ENCODE measurements at places on chromosomes 7 and 10.

- DNase-seq = no peak
These were observed 18.1 kb downstream of the COL1A2 start for GRCh38 chr7:94412762-94413322.

DNA sequence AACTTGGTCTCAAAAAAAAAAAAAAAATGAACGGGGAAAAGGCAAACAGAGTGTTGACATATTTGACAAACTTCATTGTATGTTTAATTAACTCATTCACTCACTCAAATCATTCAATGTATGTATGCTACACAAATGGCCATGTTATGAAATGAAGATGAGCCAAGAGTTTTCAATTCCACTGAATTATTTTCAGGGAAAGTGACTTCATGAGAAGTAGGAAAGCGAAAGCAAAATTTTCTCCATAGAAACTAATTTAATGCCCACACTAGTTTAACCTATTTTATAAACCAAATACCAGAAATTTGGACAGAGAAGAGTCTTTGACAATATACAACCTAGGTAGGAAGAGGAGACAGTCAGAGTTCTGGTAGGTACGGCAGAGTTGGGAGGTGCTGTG is 119.5 kb downstream of the HIPK2 start:
- no peak for DNase-seq

DNA sequence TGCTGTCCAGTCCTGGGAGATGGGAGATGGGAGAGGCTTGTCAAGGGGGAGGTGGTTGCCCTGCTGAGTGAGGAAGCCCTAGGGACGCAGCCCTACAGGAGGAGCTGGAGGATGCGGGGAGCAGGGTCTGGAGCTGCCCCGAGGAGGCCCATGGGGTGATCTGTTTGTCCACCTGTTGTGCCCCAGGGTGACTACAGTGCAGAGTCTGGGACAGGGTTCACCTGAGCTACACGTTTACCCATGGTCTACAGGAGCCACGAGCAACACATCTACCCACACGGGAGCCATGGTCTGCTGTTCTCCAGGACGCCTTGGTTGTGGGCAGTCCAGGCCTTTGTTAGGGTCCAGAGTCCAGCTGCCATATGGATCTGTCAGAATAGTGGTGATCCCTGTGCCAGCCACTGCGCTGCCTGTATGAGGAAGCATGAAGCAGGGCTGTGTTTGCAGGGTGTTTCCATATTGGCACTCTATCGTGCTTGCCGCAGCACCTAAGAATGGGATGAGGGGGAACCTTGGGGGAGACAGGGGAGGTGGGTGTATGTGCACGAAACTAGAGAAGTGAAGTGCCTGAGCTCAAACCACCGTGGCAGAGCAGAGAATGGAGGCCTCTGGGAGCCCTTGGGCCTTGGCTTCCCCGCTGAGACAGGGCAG is 23.7 kb downstream of the ZNF775 start:
- DNase-seq = no peak

DNA sequence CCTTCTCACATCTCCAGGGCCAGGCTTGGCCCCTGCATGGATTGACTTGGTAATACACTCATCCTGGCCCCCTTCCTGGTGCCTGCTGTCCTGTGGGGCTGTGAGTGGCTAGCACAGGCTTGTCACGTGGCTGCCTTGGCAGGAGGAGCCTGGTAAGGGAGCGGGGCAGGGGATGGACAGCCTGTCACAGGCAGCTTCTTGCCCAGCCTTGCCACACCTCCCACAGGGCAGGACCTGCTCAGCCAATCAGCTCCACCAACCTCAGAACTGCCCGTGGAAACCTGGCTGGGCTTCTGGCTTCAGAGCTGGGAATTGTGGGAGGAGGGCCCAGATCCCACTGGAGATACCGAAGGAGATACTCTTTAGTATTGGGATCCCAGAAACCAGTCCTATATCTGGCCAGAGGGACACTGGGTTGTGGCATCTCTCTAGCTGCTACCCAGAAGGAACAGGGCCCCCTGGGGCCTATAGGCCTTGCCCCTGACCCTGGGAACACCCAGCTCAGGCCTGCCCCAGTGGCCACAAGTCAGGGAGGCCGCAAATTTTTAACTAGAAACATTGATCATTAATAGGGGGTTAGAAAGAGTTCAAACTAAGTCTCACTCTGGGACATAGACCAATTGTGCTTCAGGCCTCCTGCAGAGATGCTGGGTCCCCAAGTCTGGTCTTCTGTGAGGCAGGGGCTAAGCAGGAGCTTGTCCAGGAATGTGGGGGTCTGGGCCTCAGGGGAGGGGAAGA is at the start of gene HOGA1:
Gene HOGA1 (plus strand): TSS at position 330 of the 738 bp plus-strand sequence. CDS start 315 bp downstream, at position 645.
- DNase-seq = no peak

GRCh38 chr7:98256431-98256830 is 4.4 kb upstream of the TECPR1 start:
- no peak for DNase-seq

DNA sequence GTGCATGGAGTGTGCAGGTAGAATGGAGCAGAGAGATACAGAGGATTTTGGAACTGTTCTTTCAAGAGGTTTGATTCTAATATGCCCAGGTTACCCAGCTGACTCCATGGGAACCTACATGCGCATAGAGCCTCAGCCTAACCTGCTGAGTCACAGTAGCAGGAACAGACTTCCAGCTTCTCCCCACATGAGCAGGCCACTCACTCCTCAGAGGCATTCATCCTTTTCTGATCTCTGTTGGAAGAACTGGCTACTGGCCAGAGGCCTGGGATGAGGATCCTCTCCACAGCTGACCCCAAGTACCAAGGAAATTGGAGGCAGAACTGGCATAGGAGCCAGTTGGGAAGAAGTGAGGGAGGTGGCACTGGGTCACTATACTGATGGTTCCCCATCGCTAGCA is 17.9 kb upstream of the CCSER2 start:
- no peak for DNase-seq

- no peak for DNase-seq
These were observed 74.8 kb downstream of the CDK1 start for GRCh38 chr10:60853107-60853506.

DNA sequence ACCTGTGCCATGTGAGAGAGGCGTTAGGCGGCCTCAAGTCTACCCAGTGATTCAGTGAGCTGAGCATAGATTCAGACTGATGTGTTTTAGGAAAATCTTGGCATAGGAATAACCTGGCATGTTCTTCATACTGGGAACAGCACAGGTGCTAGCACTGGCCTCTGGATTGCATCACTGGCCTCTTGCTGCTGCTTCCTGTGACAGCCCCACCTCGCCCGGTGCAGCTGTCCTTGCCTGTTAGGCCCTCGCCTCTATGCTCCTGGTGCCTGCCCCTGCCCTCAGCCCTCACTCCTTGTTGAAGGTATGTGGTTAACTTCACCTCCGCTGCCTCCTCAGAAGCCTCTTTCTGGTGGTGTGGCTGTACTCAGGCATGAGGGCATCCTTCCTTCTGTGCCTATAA is 46.2 kb downstream of the BLNK start:
- DNase-seq = no peak

GRCh38 chr7:121322460-121322859 is 6.3 kb upstream of the WNT16 start:
- no peak for DNase-seq

- DNase-seq = no peak
These were observed 232.1 kb downstream of the PTPRN2 start for GRCh38 chr7:158355456-158356065.

- DNase-seq = no peak
These were observed 136.2 kb downstream of the VIPR2 start for GRCh38 chr7:159008417-159008816.

- DNase-seq = peak; percentile 4
These were observed 88.5 kb upstream of the ATP6V0A4 start for GRCh38 chr7:138886501-138886917.

GRCh38 chr10:127374901-127375300 is 174.2 kb upstream of the NPS start:
- DNase-seq = no peak

- DNase-seq = no peak
These were observed 236.9 kb downstream of the KLF6 start for GRCh38 chr10:3548076-3548475.

GRCh38 chr10:67780759-67781538 is 57.0 kb downstream of the DNAJC12 start:
- DNase-seq = no peak

DNA sequence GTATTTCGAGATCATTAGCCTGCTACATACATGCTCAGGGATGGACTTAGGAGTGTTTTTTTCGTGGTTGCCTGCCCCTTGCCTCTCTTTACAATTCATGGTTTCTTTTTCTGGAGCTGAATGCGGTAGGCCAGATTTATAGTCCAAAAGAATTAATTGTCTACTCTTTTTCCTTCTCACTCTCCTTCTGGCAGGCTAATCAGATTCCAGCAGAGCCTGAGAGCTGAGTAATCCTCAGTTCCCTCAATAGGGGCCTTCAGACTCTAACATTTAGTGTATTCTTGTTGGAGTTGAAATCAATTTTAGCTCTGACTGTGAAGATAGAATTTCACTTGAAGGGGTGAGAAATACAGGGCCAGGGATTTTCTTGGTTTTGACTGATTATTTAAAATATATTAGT is 16.4 kb downstream of the SORCS3 start:
- no peak for DNase-seq

All from T follicular helper cell (primary cell).